ENCODE measurements at places on chromosomes 16 and 17.

DNA sequence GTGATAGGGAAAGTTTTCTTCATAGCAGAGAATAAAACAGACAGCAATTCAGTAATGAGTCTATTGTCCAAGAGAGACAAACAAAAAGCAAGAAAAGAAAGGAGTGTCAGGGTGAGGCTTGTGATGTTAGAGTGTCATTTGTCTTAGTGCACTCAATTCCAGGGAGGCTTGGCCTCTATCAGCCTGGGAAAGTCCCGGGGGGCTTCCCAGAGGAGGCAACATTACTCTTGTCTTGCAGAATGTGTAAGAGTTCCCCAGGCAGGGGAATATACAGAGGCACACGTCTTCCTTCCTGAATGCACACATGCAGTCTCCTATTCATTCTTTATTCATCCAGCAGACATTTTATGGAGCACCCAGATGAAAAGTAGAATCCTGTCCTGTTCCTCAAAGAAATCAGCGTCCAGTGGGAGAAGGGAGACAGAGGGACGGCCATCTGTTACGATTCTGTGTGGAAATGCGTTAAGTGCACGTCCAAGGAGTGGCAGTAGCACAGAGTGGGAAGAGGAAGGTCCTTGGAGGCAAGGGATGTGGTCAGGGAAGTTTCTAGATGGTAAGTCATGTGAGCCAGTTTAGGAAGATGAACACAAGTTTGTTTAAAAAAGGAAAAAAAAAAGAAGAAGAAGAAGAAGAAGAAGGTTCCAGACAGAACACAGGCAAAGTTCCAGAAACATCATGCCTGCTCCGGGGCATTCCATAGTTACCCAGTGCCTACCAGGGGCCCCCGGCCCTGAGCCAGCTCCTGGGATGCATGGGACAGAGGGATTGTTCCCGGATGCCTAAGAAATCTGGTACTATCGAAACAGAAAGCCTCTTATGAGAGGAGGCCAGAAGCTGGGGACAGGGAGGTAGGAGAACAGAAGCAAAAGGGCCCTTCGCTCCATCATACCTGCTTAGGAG lies 21.1 kb downstream of the CACNG4 start:
- DNase-seq = no peak

GRCh38 chr16:81815429-81815766 lies 36.3 kb downstream of the PLCG2 start:
- no peak for DNase-seq

DNA sequence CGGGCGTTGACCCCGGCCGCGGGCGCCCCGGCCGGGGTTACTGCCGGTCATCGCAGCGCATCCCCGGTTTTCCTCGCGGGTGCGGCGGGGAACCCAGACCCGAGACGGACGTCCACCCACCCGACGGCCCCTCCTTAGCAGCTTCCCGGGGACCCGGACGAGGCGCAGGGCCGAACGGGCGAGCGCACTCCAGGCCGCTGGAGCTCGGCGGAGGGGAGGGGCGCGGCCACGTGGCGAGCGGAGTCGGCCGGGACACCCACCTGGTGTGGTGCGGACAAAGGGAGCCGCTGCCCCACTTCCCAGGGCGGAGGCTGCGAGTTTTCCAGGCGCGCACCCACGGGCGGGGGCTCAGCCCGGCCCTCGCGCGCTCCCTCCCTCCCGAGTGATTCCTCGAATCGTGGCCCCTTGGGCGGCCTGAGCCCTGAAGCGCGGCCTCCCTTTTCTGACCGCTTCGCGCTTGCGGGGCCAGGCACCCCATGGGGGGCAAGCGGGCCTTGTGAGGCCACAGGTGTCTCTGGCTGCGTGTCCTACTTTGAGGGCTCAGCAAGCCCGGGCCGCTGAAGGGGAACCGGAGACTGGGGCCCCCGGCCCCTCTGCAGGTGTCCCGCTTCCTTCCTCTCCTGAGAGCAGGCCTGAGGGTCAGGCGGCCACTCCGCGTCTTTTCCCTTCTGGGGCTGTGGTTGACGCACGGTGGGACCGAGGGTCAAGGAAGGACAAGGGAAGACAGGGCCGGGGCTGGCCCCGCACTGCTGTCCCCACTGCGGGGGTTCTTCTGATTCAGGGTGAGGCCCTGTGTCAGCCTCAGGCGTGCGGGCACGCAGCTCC lies 1.1 kb upstream of the FASN start:
- no peak for DNase-seq

DNA sequence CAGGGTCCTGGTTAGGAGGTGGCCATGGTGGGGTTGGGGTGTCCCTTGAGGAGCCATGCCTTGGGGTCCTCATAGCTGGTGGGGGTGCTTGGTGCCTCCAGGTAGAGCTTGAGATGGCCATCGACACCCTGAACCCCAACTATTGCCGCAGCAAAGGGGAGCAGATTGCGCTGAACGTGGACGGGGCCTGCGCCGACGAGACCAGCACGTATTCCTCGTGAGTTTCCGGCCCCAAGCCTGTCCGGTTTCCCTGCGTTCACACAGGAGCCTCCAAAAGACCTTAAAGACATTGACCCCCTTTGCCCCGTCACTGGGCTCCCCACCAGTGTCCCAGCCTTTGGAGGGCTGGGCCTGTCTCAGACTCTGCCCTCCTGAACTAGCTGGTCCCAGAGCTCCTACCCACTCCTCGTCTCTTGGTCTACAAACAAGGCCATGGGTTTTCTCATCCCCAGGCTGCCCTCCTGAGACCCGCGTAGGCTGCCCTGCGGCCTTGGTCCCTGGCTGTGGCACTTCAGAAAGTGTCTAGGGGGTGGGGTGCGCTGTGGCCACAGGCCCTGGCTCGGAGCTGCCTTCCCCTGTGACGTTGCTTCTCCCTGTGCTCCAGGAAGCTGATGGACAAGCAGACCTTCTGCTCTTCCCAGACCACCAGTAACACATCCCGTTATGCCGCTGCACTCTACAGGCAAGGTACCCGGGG lies 11.8 kb downstream of the POLR3E start:
- DNase-seq = no peak

GRCh38 chr16:82960918-82961317 lies 334.1 kb downstream of the CDH13 start:
- DNase-seq = no peak

GRCh38 chr17:36848008-36848902 lies 89.0 kb upstream of the LHX1 start:
- DNase-seq = no peak

- no peak for DNase-seq
Measured at GRCh38 chr17:49229805-49230600, 584 bp downstream of the PHOSPHO1 start.

DNA sequence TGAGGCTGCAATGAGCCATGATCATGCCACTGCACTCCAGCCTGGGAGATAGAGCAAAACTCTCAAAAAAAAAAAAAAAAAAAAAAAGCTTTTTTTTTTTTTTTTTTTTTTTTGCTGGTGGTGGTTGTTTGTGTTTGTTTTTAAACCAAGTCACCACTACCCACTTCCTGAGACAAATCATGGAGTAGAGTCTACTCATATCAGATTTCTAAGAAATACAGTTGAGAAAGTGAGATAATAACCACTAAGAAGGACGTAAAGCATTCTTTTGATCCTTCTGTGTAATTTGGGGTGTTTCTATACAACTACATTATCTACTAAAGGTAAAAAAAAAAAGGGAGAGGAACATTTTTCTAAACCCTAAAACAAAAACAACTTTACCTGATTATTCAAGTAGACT lies 38.0 kb downstream of the AXIN2 start:
- no peak for DNase-seq

- DNase-seq = no peak
Measured at GRCh38 chr16:1282324-1282973, 26.6 kb downstream of the TPSD1 start.

DNA sequence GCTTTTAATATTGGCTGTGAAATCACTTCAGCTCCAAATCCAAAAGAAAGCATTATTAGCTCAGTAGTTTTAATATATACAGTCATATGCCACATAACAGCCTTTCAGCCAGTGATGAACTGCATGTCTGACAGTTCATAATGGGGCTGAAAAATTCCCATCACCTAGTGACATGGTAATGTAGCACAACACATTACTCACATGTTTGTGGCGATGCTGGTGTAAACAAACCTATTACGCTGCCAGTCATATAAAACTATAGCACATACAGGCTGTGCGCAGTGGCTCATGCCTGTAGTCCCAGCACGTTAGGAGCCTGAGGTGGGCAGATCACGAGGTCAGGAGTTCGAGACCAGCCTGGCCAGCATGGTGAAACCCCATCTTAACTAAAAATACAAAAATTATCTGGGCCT lies 92.2 kb downstream of the TUBD1 start:
- no peak for DNase-seq

DNA sequence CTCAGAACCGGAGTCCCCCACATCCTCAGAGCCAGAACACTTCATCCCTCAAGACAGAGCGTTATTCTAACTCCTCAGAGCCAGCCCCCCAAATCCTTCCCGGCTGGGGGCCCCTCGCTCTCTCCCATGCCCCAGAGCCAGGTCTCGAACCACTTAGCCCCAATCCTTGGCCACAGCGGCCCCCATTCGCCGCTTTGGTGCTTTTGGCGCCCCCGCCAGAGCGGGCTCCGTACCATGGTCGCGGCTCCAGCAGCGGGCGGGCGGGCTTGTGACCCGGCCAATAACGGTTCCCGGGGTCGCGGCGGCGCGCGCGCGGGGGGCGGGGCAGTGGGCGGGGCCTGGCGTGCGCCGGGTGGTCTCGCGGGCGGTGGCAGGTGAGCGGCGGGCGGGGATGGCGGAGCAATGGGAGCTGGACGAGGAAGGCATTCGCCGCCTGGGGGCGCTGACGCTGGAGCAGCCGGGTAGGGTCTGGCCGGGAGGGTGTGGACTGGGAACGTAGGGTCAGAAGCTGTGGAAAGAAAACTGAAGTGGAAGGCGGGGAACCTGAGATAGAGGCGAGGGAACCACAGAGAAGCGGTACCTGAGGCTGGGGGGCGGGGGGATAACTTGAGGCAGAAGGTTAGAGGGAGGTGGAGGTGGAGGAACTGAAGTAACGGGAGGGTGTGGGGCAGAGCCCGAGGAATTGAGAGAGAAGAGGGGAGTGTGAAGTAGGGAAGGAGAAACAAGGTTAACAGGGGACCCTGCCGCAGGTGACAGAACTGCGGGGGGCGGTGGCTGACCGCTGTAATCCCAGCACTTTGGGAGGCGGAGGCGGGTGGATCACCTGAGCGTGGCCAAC lies at the start of the genes KCTD19 and LRRC36:
Gene KCTD19, minus strand, starts transcription at position 270 of the 838 bp plus-strand sequence. Its CDS starts 34 bp downstream, at position 236.
Gene LRRC36, plus strand, starts transcription at position 344 of the 838 bp plus-strand sequence. Its CDS starts 48 bp downstream, at position 392.
- peak; percentile 35 for DNase-seq

GRCh38 chr17:62675701-62676100 lies 48.2 kb downstream of the MRC2 start:
- no peak for DNase-seq

DNA sequence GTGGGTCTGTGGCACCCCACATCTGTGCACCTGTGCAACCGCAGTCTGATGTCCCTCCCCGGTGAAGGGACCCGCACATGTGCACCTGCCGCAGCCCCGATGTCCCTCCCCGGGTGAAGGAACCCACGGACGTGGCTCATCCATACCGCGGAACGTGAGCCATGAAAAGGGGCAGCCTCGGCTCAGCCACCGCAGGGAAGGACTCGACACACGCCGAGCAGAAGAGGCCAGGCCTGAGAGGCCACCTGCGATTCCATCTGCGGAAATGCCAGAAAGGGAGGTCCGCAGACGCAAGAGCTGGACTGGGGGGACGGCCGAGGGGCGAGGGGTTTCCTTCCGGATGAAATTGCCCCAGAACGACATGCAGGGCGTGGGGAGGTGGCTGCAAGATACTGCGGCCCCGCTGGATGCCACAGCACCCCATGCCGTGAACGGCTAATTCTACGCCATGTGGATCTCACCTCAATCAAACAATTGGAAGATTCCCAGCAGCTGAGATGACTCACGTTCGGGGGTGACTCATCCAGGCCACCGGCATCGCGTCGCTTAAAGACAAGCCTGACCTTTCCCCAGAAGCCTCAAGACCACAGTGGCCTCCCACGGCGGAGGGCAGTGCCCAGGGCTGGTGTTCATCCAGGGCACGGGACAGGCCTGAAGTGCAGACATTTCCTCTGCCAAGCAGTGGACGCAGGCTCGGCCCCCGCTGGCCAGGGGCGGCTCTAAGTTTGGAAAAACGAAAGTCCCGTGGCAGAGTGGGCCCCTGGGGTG lies 21.0 kb downstream of the SOX8 start:
- DNase-seq = peak; percentile 46
